ENCODE measurements at places on chromosomes 6 and 20.

DNA sequence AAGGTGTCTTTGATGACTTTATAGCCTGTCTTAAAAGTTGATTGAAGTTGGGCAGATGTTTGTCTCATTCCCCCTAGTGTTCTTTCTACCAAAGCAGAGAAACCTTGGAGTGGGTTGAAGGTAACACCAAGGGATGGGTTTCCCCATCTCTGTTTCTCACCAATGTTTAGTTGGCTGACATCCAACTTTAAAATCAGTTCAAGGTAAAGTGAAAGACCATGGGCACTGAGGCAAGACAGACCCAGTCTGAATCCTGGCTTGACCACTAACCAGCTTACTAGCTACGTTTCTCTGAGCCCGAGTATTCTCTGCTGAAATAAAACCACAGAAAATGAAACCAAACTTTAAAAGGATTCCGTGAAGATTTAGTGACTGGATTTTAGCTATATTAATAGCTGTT lies 258.9 kb downstream of the KIF16B start:
- DNase-seq, result no peak

- no peak for DNase-seq
Observed at GRCh38 chr20:33674294-33675135, at the start of gene NECAB3. Gene NECAB3 (minus strand): TSS chr20:33674428. CDS start chr20:33674352, 76 bp downstream.

DNA sequence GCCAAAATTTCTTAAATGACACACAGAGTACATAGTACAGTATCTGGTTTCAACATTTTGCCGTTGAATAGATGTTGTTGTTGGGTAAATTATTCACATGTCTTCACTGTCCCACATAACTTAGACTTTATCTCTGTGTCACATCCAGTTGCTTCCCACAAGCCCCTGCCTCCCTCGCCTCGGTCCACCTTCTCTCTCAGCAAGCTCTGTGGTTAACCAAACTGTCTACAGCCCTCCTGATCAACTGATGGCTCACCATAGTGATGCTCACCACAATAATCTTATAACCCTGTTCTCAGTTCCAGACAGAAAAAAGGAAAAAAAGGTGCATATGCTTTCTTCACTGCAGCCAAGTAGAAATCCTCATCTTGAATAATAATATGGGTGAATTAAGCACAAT lies 23.0 kb downstream of the IL17F start:
- DNase-seq, result peak; percentile 23

DNA sequence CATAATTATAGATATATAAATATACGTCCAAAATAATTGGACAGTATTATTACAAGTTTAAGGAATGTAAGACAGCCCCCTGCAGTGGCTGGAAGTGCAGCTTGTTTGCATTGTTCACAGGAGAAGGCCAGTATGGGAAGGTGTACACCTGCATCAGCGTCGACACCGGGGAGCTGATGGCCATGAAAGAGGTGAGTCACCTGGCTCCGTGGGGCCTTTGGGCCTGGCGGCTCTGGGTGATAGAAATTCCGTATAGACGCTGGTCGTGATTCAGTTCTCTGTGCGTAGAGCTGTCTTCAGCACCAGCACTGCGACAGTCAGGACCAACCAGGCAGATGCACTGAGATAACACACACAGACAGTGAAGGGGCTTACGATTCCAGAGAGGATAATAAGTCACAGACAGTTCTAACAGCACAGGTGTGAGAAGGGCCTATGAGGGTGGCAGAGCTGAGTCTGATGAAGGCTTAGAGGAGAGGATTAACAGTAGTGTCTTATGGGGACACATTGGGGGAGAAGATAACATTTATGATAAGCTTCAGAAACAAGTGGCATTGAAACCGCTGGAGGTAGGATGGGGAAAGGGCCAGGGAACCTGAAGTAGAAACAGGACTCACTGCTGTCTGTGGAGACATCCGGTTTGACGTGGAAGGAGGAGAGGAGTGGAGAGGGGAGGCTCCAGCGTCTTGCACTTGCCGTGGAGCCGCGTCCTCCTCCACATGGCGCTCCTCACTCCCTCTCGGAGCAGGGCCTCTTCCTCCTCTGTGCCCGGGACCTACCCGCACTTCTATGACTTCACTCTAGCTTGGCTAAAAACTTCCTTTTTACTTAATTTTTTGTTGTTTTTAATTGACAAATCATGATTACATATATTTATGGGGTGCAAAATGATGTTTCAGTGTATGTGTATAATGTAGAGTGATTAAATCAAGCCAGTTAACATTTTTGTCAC lies 116.5 kb downstream of the MAP3K4 start:
- DNase-seq, result no peak
